ENCODE measurements at places on chromosomes 3 and 15. TPM values are rescaled to one million over a fixed set of nuclear protein-coding genes. Genes with fewer than 3 reads are reported as not detected.

The RTP3 gene
- not detected for total RNA-seq

The TMEM43 gene
- 44.4 TPM for total RNA-seq

The XIRP1 gene
- total RNA-seq: 386 TPM

The SCAMP5 gene
- 3.0 TPM for total RNA-seq

The TGM4 gene
- total RNA-seq: not detected

The TRIP4 gene
- 13.5 TPM for total RNA-seq

The MKRN2OS gene
- total RNA-seq: 1.8 TPM

The NR2F2 gene
- 12.8 TPM for total RNA-seq

The PLCH1 gene
- 0.85 TPM for total RNA-seq

The TM2D3 gene
- 50.6 TPM for total RNA-seq

The C2CD4A gene
- total RNA-seq: not detected
